Neural progenitor cell (in vitro differentiated cells): ENCODE measurements at places on chromosomes 16 and 17. TPM values are rescaled to one million over a fixed set of nuclear protein-coding genes. Genes with fewer than 3 reads are reported as not detected.

Gene BAIAP2
- total RNA-seq = 15.6 and 16.1 TPM in 2 replicates

- DNase-seq = peak; percentile 78
Observed at GRCh38 chr16:50021544-50021943, 3.5 kb upstream of the CNEP1R1 start.

- DNase-seq = no peak
Observed at GRCh38 chr16:7584561-7584960, 251.9 kb downstream of the RBFOX1 start.

- no peak for DNase-seq
Observed at GRCh38 chr17:44038604-44039011, 23.8 kb upstream of the TMEM101 start.

- no peak for DNase-seq
Observed at GRCh38 chr17:80852476-80853015, 139.1 kb upstream of the CHMP6 start.

DNA sequence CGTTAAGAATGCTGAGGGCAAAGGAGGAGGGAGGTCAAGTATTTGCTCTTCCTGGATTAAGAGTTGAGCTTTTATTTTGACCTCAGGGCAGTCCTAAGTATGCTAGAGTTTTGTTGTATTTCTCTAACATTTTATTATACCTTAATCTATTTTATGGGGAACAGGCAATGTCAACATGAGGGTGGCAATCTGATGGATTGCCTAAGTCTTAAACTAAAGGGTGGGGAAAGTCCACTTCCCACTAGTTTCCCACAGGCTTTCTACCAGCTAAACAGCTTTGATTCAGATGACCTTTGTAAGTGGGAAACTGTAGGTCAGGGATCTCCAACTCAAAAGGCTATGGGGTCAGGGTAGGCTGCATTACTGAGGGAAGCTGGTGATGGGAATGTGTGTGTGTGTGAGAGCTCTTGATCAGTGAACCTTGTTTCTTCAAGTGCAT lies 24.9 kb downstream of the HSD17B2 start:
- DNase-seq = no peak

DNA sequence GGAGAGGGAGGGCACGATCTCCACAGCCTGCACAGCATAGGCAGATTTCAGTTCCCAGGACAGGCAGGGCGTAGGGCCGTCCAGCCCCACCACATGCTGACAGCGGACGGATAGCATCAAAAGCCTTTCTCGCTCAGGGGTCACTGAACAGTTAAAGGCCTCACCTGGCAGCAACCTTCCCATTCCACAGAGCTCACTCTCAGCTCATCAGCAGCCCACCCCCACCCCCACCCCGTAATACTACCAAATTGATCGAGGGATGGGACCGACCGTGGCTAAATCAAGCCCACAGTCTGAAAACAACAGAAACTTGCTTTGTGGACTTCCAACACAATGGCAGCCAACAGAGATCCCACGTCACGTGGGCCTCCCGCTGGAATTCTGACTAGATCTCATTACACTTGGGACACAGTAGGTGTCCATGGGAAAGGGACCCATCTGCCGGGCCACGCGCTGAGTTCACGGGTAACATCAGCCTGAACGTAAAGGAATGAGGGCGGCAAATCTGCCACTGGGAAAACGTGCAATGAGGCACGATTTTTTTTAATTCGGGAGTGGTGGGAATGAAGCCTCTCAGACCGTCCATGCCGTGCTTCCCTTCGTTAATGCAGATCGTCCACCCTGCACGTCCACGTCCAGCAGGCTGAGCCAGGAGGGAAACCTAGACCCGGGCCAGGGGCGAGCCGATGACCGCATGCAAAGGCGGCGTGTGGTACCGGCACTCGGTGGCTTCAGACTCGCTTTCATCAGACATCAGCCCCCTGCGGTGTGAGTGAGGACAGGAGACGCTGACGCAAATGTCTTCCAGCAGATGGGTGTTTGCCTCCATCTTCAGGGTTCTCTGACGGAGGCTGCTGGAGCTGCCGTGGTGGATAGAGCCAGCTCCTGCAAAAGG lies 92.1 kb downstream of the TBC1D16 start:
- DNase-seq = no peak

DNA sequence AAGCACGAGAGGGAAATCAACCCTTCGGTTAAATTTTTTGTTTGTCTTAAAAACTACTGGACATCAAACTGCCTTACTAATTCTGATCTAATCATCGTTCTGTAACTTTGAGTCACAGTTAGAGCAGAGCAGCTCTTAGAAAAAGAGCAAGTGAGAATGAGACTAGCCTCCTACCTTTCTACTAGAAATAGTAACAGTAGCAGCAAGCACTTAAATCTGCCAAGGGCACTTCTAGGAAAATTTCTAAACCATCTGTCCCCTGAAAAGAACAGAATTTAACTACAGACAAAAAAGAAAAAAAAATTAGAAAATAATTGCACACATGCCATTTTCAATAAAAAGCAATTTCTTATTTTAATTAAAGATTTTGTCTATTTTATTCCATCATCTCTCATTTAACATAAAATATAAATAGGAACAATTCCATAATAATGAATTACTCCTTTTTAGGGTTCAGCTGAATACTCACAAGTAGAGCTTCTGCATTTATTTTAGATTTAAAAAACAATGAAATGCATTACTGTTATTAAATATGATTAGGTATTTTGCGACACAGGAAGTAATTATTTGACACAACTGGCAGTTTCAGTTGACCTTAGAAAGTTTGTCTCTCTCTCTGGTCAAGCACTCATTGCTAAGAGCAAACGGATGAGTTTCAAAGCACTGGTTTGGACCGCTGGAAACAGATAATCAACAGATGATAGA lies 250.8 kb upstream of the SOX9 start:
- DNase-seq = no peak
